Fibroblast of villous mesenchyme (primary cell): ENCODE measurements at places on chromosomes 6 and 20.

GRCh38 chr6:47371870-47372255 is 62.2 kb upstream of the TNFRSF21 start:
- no peak for DNase-seq

GRCh38 chr6:107045826-107046675 is 18.1 kb downstream of the MTRES1 start:
- DNase-seq, result no peak

DNA sequence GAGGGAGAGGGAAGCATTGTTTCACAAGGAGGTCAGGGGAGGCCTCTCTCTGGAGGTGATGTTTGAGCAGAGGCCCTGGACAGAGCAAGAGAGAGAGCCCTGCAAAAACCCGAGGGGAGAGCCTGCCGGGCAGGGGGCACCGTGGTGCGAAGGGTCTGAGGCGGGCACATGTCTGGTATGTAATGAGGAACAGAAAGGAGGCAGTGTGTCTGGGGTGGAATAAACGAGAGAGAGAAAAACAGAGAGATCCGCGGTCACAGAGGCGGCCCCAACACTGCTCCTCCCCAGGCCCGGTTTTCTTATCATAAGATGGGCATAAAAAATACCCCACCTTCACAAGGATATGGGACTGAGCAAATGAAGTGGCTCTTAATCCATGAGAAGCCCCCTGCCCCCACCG is 119.2 kb downstream of the PREX1 start:
- DNase-seq, result no peak

GRCh38 chr20:34315236-34315635 is 12.1 kb upstream of the AHCY start:
- DNase-seq, result no peak

- DNase-seq, result peak; percentile 41
Measured at GRCh38 chr20:21189761-21190523, 64.1 kb downstream of the KIZ start.

DNA sequence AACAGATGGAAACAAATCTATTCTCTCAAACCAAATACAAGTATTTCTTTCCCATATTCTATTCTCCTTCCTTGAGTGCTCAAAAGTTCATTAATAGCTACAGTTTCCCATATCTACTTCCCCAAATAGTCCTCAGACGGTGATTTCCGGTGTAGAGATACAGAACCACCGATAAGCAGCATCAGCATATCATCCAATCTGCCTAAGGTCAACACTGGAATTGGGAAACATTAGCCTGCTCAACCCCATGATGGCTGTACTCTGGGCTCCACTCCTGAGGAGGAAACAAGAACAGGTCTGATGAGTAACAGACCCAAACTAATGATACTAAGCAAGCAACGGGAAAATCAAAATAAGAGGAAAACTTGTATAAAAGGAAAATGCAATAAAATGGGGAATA is 115.6 kb downstream of the EPB41L2 start:
- DNase-seq, result no peak

GRCh38 chr6:151137542-151137941 is 102.2 kb upstream of the AKAP12 start:
- no peak for DNase-seq

GRCh38 chr6:6694825-6695624 is 106.5 kb downstream of the LY86 start:
- DNase-seq, result peak; percentile 48

DNA sequence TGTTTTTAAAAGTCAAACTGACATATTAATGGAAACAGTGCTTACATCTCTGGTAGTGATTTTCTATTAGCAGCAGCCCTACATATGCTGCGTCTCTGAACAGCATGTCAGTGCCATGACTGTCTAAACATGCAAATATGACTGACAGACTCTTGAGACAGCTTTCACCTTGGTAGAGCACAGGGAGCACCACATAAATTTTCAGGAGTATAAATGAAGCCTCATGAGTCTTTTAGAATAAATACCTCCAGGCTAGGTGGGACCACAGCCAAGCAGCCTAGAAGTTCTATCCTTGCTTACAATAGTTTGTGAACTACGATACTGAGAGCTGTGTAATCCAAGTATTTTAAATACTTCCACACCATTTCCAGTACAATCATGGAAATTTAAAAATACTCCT is 410.7 kb upstream of the RUNX2 start:
- peak; percentile 24 for DNase-seq

- no peak for DNase-seq
Measured at GRCh38 chr6:108179741-108180140, 13.9 kb downstream of the NR2E1 start.

GRCh38 chr6:151284548-151285017 is 44.8 kb downstream of the AKAP12 start:
- DNase-seq, result no peak

- DNase-seq, result no peak
Measured at GRCh38 chr6:34486106-34486740, 20.3 kb downstream of the PACSIN1 start.

GRCh38 chr6:125868252-125868651 is 77.5 kb downstream of the NCOA7 start:
- DNase-seq, result no peak

DNA sequence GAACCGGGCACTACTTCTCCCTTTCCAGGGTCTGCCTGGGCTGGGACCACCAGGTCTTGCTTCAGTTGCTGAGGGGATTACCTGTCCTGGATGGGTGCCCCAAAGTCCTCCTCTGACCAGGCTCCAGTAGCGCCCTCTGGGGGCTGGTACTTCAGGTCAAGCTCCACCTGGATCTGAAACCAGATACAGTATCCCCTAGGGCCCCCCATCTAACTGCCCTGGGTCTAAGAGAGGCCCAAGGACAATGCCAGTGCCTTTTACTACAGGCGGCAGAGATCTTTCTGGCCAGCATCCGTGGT is 11.2 kb upstream of the SPAG4 start:
- DNase-seq, result peak; percentile 6

- DNase-seq, result no peak
Measured at GRCh38 chr6:28634761-28635546, 109.3 kb downstream of the GPX5 start.

GRCh38 chr20:15071085-15071808 is 733.8 kb upstream of the FLRT3 start:
- no peak for DNase-seq

DNA sequence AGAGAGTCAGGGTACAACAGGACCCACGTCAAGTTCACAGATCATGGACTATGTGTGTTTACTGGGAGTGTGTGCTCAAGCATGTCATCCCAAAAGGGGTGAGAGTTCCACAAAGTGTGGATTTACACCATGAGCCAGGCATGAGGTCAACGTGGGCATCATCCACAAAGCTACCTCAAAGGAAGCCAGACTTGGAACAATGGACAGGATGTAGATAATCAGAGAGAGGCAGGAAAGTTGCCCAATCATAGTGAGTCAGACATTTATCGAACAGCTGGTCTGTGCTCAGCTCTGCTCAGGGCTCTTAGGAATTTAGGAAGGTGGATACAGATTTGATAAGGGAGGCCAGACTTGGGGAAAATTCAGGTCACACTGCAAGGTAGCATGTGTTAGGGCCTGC is 317.2 kb upstream of the CDYL start:
- peak; percentile 84 for DNase-seq

GRCh38 chr6:64290867-64291266 is 655.3 kb downstream of the PHF3 start:
- DNase-seq, result no peak

DNA sequence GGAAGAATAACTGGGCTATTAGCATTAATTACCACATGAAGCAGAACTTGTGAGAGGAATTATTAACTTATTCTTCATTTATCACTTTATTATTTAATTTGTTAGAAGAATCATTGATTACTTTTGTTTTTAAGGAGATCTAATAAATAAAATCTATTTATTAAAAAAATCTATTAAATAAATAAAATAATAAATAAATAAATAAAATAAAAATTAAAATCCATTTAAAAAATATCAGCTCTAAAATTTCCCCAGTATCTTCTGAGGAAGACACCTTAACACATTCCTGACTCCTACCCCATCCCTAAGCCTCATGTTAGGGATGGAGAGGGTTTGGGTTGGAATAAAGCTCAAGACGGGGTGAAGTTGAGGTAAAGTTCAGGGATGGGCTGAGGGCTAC is 231.4 kb downstream of the CLIC5 start:
- DNase-seq, result no peak
